ENCODE measurements at places on chromosomes 5 and 9. TPM values are rescaled to one million over a fixed set of nuclear protein-coding genes. Genes with fewer than 3 reads are reported as not detected.

DNA sequence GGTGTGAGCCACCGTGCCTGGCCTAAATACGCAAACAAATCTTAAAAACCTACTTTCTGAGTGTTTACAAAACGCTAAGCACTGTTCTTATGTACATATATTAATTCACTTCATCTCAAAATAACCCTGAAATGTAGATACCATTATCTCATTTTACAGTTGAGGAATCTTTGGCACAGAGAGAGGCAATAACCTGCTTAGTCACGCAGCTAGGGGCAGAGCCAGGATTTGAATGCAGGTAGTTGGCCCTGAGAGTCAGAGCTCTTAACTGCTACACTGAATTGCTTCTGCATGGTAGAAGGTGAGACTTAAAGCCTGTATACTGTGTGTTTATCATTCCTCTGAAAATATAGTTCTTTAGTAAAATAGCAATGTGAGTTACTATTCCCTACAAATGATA lies 21.9 kb downstream of the ARHGEF37 start:
- H3K4me1 ChIP-seq, result peaks cover 29% of the 10 kb centered on the region
- peaks cover 56% of the 10 kb centered on the region for H3K36me3 ChIP-seq
- no peak for DNase-seq
- H3K27ac ChIP-seq, result no peak overlapping the region
- no peak overlapping the region for H3K4me3 ChIP-seq

- H3K4me1 ChIP-seq, result no peaks in the 10 kb centered on the region
- H3K36me3 ChIP-seq, result no peaks in the 10 kb centered on the region
- no peak overlapping the region for H3K27ac ChIP-seq
- H3K27me3 ChIP-seq, result no peaks in the 10 kb centered on the region
Measured at GRCh38 chr9:7192266-7192665, 434.5 kb downstream of the KDM4C start.

GRCh38 chr9:129465834-129466535 lies 154.9 kb downstream of the C9orf50 start:
- DNase-seq, result no peak
- H3K4me1 ChIP-seq, result peaks cover 23% of the 10 kb centered on the region
- no peaks in the 10 kb centered on the region for H3K27me3 ChIP-seq

DNA sequence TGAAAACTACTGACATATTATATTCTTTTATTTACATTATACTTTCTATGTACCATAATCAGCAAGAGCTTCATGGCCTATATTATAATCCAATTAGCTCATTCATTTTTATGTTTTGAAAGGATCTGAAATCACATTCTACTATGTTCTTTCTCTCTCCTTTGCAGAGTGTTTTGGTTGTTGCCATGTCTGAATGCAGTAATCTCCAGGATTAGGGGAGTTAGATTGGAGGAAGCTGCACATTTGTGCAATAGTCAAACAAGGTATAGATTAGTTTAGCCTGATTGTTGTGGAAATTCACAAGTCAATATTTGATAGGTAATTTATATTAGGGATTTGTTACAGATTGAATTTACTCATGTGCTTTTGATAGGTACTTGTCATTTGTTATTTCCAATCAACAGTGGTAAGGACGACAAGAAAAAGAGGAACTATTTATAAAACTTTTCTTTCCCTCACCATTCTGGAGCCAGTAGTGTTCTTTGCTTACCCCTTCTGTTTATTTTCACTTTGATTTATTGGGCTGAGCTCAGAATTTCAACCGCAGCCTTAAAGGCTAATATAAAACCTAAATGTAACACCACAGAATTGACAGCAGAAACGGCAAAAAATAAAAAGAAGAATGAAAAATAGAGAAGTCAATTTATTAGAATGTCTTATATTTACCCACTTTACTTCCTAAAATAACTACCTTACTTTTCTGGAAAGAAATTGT lies 597.0 kb downstream of the CHSY3 start:
- no peaks in the 10 kb centered on the region for H3K27me3 ChIP-seq
- H3K27ac ChIP-seq, result no peak overlapping the region
- no peak for DNase-seq

GRCh38 chr5:74257645-74258313 lies 382.7 kb downstream of the ENC1 start:
- H3K36me3 ChIP-seq, result no peaks in the 10 kb centered on the region
- DNase-seq, result peak; percentile 77
- H3K27ac ChIP-seq, result peak overlapping the region; percentile 76
- H3K27me3 ChIP-seq, result no peaks in the 10 kb centered on the region

DNA sequence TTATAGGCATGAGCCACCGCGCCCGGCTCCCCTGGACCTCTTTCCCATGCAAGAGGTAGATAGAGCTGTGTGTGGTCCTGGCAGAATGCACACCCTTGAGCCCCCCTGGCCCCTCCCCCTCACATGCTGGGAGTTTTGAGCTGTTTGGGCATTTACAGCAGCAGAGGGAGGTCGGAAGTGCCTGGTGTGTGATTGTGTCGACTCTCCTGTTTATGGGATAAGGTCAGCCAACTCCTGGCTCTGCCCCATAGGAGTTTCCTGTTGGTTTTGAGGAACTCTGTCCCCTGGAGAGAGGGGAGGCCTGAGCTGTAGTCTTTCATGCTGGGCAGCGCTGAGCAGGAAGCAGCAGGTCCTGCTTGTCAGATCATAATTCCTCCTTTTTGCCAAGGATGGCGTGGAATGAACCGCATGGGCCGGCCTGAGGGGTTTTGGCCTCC lies 6.0 kb downstream of the LRRC8A start:
- H3K4me3 ChIP-seq, result peak overlapping the region; percentile 23
- H3K27ac ChIP-seq, result peak overlapping the region; percentile 98
- peaks cover 44% of the 10 kb centered on the region for H3K36me3 ChIP-seq

DNA sequence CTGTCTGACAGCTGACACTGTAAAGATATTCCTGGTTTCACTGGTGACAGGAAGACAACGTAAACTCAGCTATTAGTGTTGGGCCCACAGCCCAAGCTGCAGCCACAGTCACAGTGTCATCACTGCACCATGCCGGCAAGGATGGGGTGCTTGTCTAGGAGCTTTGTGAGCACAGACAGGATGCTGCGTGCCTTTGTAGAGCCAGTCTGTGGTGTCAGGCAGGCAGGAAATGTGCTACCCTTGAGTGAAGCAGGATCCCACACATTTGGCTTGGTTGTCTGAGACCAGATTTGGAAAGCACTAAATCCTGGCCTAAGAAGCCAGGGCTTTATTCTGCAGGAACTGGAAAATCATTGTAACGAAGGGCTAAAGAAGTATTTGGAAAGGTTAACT lies 121.6 kb upstream of the ADAMTS16 start:
- no peaks in the 10 kb centered on the region for H3K4me1 ChIP-seq
- peaks cover 6% of the 10 kb centered on the region for H3K27me3 ChIP-seq
- no peak overlapping the region for H3K4me3 ChIP-seq
- no peaks in the 10 kb centered on the region for H3K36me3 ChIP-seq

DNA sequence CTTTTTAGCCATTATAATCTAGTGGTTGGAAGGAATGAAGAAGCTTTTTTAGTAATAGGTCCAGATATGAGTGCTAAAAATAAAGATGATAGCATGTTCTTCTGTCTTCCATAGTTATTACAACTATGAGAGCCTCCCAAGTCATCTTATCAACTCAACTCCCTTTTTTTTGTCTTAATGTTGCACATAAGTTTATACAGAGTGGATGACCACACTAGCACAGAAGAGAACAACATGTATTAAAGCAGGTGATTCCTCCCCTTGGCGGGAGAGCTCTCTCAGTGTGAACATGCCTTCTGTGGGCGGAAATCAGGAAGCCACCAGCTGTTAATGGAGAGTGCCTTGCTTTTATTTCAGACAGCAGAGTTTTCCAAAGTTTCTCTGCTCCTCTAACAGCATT lies 40.1 kb upstream of the STX17 start:
- no peak overlapping the region for H3K27ac ChIP-seq
- H3K4me1 ChIP-seq, result peaks cover 10% of the 10 kb centered on the region
- no peak overlapping the region for H3K4me3 ChIP-seq
- H3K27me3 ChIP-seq, result no peaks in the 10 kb centered on the region

DNA sequence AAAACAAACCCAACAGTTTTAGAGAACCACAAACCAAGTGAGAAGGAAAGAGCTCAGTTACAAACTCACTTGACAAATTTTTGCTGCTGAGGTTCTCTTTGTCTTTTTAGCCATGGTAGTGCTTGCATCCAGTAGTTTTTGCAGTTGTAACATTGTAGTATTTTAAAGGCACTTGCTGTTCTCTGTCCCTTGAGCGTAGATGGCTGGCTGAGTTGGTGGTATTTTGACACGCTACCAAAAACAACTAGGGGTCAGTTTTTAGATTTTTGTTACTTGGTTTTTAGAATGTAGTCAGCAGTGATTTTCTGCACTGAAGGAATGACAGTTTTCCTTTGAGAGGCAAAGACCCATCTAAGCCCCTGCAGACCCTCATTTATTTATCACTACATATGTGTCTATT lies 58.0 kb downstream of the TLE4 start:
- no peaks in the 10 kb centered on the region for H3K36me3 ChIP-seq
- H3K27me3 ChIP-seq, result no peaks in the 10 kb centered on the region
- DNase-seq, result no peak
- H3K27ac ChIP-seq, result no peak overlapping the region
- H3K4me3 ChIP-seq, result no peak overlapping the region
- peaks cover under 1% of the 10 kb centered on the region for H3K4me1 ChIP-seq

DNA sequence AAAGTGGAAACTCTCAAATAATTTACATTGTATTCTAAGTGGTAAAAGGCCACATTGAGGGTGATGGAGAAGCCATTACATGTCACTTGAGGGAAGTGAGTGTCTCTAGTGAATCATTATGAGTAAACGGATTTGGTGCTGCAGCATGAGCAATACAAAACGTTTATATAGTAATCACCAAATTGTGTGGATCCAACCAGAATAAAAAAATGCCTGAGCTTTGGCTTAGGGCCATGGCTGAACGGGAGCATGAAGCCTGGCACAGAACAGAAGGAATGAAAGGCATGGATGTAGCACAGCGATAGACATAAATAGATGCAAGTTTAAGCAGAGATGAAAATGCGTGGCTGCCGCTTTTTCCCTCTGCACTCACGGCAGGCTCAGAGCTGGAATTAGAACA lies 58.3 kb downstream of the PTTG1 start:
- no peaks in the 10 kb centered on the region for H3K36me3 ChIP-seq
- H3K4me1 ChIP-seq, result peaks cover 6% of the 10 kb centered on the region
- H3K4me3 ChIP-seq, result no peak overlapping the region
- no peaks in the 10 kb centered on the region for H3K27me3 ChIP-seq

GRCh38 chr5:1374679-1375055 lies 29.8 kb upstream of the CLPTM1L start:
- no peaks in the 10 kb centered on the region for H3K36me3 ChIP-seq
- peaks cover 70% of the 10 kb centered on the region for H3K27me3 ChIP-seq
- DNase-seq, result no peak
- no peaks in the 10 kb centered on the region for H3K4me1 ChIP-seq
- no peak overlapping the region for H3K4me3 ChIP-seq

GRCh38 chr5:43192558-43193180 lies 644 bp downstream of the NIM1K start:
- H3K27me3 ChIP-seq, result peaks cover 14% of the 10 kb centered on the region
- H3K4me1 ChIP-seq, result peaks cover 24% of the 10 kb centered on the region
- H3K4me3 ChIP-seq, result peak overlapping the region; percentile 76
- no peaks in the 10 kb centered on the region for H3K36me3 ChIP-seq
- no peak for DNase-seq

- no peaks in the 10 kb centered on the region for H3K27me3 ChIP-seq
- peaks cover 78% of the 10 kb centered on the region for H3K36me3 ChIP-seq
- DNase-seq, result no peak
- no peak overlapping the region for H3K4me3 ChIP-seq
- H3K27ac ChIP-seq, result no peak overlapping the region
- no peaks in the 10 kb centered on the region for H3K4me1 ChIP-seq
Measured at GRCh38 chr5:31485376-31486207, 46.3 kb downstream of the DROSHA start.

DNA sequence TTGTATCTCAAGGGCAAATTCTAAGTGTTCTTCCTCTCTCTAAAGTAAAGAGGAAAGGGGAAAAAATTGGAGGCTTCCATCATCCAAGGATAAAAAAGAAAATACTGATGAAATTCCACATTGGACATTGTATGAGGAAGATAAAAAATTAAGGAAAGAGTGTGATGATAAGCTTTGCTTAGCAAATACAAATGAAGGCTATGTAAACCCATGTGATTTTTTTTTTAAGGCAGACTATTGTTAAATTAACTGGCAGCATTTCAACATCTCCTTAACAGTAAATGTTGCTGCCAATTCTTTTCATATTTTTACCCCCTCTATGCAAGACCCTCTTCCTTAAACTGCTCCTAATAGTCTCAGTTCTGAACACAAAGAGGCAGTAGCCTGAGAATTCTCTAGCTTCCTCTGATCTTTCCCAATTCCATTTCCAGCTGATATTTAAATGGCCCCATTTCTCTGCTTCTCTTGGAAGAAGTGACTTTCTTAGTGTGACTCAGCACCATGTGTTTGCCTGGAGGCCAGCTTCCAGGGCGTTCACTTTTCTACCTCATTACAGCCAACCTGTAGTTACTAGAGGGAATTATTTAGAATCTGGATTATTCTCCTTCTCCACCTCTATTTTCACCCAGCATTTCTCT lies 159.7 kb downstream of the TLE1 start:
- H3K4me1 ChIP-seq, result peaks cover 10% of the 10 kb centered on the region
- no peak overlapping the region for H3K4me3 ChIP-seq
- H3K27ac ChIP-seq, result no peak overlapping the region

DNA sequence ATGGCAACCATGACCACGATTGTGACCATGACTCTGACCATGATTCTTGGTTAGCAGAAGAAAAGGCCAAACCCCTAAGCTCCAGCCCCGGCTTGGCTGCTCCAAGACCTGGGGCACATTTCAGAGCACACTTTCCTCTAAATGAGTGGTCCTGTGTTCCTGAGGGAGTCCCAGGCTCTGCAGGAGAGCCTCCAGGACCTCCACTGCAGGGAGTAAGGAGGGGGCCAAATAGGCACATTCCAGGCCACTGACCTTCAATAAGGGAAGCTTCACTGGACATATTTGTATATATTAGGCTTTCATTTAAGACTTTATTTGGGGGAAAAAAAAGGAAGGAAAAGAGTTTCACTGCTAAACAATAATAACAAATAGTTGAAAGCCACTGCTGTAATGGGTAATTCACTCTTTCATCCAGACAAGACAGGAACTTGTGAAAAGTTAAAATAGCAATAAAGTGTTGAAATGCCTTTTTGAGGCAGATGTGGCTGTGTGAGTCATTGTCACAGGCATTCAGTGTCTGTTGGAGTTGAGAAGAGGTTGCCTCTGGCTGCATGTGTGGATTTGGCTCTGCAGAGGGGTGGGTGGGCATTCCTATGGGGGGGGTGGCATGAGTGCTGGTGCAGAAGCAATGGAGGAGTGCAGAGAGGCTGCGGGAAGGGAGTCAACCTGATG lies 63.9 kb upstream of the TGFBR1 start:
- DNase-seq, result no peak
- no peak overlapping the region for H3K4me3 ChIP-seq
- no peaks in the 10 kb centered on the region for H3K27me3 ChIP-seq
- peaks cover 24% of the 10 kb centered on the region for H3K4me1 ChIP-seq

The SLCO4C1 gene
- 0.22 TPM for total RNA-seq

The TUSC1 gene
- 9.2 TPM for total RNA-seq

The SMC2 gene
- total RNA-seq, result 9.7 TPM

The PCDHGB6 gene
- 5.0 TPM for total RNA-seq

The SLC25A2 gene
- total RNA-seq, result not detected

The VCAN gene
- 25.2 TPM for total RNA-seq

All from left ventricle myocardium inferior (tissue), 1 donor.